ENCODE measurements at places on chromosomes 16 and 17. TPM values are rescaled to one million over a fixed set of nuclear protein-coding genes. Genes with fewer than 3 reads are reported as not detected.
A peak's percentile ranks its signal among the peaks of the same experiment; 100 is the strongest.

DNA sequence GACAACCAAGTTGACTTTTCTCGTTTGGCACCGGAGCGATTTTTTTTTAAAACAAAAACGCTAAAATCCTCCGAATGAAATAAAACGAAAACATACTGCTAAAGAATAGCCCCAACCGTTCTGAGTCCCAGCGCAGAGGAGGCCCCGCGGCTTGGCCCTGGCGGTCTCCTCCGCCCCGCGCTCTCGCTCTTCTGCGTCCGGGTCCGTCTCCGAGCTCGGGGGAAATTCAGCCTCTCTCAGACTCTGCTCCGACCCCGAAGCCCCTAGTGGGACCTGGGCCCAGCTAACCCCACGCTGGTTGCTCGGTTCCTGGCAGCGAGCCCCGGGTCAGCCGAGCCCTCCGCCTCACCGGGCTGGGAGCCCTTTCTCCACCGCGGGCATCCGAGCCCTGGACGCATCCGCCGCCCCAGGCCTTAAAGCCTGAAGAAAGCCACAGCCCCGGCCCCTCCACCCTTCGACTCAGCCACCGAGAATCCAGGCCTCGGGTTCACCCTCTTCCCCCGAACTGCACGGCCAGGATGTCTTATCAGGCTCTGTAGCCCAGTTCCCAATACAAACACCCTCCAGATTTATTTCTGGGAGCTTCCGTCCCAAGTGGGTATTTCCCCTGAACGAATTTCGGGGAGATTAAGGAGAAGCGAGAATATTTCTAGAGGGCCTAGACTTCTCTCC lies 1.2 kb downstream of the TBX2 start:
- peak; percentile 54 for DNase-seq
- no peak overlapping the region for H3K4me3 ChIP-seq
- no peaks in the 10 kb centered on the region for H3K36me3 ChIP-seq
- H3K27ac ChIP-seq: no peak overlapping the region

DNA sequence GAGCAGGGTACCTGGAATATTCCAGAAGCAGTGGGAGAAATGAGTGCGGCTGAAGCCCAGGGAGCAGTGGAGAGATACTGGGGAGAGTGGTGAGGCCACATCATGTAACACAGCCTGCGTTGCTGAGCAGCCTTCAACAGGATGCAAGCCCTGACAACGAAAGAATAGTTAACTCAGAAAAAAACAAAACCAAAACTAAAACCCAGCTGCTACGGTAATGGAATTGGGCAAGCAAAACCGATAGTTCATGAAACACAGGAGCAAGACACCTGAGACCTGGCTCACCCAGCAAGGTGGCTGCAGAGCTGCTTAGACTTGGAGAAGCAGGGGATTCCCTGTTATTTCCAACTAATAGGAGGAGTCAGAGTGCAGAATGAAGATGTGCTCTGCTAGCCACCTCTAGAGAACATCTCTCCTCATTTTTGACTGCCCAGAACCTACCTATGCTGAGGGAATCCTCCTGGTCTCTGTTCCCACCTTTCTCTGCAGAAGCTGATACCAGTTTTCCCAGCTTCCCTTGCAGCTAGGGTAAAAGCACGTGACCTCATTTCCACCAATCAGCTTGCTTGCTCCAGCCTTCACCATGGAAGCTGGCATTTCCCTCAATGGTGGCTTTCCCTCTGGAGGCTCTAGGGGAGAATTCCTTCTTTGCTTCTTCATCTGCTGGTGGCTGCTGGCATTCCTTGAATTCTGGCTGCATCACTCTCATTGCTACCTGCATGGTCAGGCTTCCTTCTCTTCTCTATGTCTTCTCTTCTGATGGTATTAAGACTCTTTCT lies 59.4 kb upstream of the XYLT1 start:
- DNase-seq: no peak
- no peak overlapping the region for H3K4me3 ChIP-seq
- H3K27me3 ChIP-seq: no peaks in the 10 kb centered on the region
- no peaks in the 10 kb centered on the region for H3K4me1 ChIP-seq

DNA sequence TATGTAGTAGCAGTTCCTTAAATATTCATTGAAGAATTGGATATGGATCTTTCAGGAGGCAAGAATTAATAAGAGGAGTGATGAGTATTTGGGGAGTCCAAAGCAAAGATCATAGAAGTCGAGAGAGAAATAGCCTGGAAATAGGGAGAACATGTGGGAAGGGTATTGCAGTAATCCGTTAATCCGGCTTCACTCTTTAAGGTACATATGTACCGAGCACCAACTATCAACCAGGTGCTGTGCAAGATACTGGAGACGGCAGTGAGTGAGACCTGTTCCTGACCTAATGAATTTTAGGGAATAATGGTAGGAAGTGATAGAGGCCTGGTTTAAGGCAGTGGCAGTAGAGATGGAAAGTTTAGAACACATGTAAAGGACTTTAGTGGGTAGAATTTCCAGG lies 1.1 kb downstream of the ELP5 start:
- peak overlapping the region; percentile 61 for H3K4me3 ChIP-seq
- no peaks in the 10 kb centered on the region for H3K27me3 ChIP-seq
- DNase-seq: no peak
- H3K36me3 ChIP-seq: peaks cover 3% of the 10 kb centered on the region
- H3K27ac ChIP-seq: no peak overlapping the region

DNA sequence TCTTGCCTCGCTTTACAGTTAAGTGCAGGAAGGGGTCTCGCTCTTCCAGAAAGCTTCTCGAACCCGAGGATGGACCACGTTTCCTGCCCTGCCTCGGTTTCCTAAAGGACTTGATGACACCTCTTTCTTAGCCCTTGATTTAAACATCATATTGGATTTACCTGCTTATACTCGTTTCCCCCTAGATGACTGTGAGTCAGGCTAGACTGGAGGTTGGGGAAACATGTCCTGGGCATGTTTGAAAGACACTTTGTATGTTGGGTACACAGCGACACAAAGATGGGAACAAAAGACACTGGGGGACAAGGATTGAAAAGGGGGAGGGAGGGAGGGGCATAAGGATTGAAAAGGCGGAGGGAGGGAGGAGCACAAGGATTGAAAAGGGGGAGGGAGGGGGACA lies 30.0 kb downstream of the SDK2 start:
- DNase-seq: peak; percentile 52
- H3K27me3 ChIP-seq: no peaks in the 10 kb centered on the region
- H3K4me3 ChIP-seq: peak overlapping the region; percentile 25
- no peaks in the 10 kb centered on the region for H3K36me3 ChIP-seq

GRCh38 chr16:13305019-13305755 lies 403.8 kb downstream of the SHISA9 start:
- no peaks in the 10 kb centered on the region for H3K4me1 ChIP-seq
- no peak overlapping the region for H3K4me3 ChIP-seq
- no peak for DNase-seq

The PCYT2 gene
- 6.8 TPM for total RNA-seq

The VEZF1 gene
- total RNA-seq: 90.4 TPM
